Renal cortical epithelial cell (primary cell): ENCODE measurements at places on chromosomes 3 and 15. TPM values are rescaled to one million over a fixed set of nuclear protein-coding genes. Genes with fewer than 3 reads are reported as not detected.

GRCh38 chr15:96339619-96340347 lies 9.3 kb downstream of the NR2F2 start:
- no peak for DNase-seq

DNA sequence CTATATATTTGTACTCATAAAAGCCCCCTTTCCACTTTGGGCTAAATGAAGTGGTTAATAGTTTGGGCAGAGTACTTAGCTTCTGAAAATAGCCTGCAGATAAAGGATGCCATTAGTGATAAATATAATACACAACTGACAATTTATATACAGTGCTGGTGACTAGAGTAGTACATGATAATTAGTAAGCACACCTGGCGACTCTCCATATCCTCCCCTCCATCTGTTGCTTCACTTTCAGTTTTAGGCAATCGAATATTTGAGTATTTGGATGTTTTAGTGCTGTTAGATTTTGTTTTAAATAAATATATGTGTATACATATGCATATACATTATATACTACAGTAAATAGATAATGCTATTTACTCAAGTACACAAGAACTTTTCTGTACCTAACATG lies 35.9 kb upstream of the CHMP2B start:
- DNase-seq = no peak

DNA sequence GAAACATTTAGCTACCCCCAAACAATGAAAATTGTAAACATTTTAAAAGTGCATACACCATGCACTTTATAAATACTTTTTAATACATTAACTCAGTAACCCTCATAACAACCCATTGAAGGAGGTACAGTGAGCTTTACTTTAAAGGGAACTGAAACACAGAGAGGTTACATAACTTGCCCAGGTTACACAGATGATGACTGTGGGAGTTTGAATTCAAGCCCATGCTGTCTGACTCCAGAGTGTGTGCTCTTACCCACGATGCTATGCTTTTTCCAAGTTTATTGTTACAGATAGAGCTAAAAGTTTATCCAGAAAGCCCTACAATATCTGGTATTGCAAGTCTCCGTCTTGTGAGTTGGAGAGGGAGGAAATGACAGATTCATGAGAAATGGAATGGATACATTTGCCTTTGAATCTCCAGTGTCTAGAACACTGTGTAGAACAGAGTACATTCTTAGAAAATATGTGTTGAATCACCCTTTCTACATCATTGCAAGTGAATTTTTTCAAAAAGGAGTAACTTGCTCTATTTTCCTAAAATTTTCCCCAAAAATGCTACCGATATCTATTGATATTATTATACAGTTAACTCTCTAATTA lies 428.3 kb downstream of the NAALADL2 start:
- no peak for DNase-seq

GRCh38 chr15:77831986-77832385 lies 199.3 kb upstream of the LINGO1 start:
- no peak for DNase-seq

Gene CD200R1
- 0.17 TPM in 1 of 2 replicates, not detected in the other for total RNA-seq

DNA sequence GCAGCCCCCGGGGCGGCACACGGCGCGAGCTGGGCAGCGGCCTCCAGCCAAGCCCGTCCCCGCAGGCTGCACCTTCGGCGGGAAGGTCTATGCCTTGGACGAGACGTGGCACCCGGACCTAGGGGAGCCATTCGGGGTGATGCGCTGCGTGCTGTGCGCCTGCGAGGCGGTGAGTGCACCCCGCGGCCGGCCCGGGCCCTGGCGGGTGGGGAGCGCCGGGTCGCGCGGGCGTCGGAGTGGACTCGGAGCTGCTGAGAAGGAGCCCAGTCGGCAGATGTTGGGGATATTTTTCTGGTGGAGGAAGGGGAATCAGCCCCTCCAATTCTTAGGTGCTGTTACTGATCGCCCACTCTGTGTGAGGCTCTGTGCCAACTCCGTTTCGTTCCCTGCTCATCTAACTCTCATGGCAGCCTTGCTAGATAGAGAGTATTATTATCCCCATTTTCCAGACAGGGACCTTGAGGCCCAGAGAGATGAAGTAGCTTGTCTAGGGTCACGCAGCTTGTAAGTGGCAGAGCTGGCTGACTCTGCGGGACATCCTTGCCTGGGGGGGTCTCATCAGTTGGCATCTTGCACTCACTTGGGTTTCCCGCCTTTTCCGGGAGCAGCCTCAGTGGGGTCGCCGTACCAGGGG lies 890 bp downstream of the CHRD start:
- DNase-seq = no peak
